ENCODE measurements at places on chromosomes 11 and 22.

- no peak for DNase-seq
Observed at GRCh38 chr11:123800036-123800435, 6.1 kb downstream of the OR6M1 start.

DNA sequence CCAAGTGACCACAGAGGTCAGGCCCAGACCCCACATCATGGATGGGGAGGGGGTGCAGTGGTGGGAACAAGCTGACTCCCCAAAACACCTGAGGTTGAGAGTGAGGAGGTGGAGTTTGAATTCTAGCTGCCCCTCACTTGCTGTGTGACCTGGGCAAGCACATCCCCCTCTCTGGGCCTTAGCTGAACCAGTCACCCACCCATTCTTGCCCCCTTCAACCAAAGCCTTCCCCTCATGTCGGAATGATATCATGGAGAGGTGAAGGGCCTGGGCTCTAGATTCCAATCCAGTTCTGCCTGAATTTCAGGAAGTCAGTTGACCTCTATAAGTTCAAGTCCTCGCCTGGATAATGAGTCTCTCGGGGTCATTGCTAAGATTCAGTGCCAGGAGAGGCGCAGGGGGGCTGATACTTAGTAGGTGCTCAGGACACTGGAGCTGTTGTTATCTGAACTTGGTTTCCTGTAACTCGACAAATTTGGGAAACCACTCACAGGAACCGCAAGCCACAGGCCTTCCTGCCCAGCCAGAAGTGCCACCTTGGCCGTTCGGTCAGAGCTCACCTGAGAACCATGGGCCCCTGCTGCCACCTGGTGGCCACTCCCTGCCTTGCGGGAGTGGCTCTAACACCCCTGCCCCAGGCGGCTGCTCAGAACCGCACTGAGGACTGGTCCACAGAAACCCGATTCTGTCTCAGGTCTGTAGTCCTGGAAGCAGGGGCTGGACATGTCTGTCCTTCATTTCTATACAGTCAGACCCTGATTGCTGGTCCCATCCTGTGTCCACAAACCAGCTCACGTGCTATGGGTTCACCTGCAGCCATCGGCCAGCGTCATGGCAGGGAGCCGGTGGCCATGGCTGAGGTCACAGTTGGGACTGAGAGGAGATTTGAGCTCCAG, 6.9 kb downstream of the CDC42EP1 start:
- peak; percentile 93 for DNase-seq

- no peak for DNase-seq
Observed at GRCh38 chr11:1055990-1056771, 18.5 kb upstream of the MUC2 start.

DNA sequence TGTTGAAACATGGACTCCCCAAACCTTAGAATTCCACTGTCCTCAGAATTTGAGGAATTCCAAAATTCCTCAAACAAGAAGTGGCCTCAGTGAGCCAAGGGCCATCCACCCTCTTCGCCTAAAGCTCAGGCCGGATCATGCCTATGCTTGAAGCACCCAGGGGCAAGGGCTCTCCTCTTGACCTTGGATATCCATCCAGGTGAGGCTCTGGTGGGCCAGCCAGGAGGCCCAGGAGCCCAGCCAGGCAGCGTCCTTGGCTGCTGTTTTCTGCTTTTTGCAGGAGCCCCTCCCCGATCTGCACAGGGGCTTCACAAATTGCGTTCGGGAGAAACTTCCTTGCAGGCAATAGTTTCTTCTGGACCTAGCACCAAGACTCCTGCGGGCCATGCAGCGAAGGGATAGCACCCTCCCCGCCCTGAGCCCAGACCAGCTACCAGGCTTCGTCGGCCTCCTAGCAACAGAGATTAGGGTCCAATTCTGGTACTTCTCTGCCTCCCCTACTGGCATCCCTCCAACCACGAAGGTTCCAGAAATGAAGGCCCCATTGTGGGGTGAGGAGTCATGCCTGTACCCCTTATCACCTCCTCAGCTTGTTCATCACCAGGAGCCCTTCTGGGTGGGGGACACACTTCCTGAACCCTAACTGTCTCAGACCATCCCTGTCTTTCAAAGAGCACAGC, 2.0 kb downstream of the PHLDA2 start:
- no peak for DNase-seq

DNA sequence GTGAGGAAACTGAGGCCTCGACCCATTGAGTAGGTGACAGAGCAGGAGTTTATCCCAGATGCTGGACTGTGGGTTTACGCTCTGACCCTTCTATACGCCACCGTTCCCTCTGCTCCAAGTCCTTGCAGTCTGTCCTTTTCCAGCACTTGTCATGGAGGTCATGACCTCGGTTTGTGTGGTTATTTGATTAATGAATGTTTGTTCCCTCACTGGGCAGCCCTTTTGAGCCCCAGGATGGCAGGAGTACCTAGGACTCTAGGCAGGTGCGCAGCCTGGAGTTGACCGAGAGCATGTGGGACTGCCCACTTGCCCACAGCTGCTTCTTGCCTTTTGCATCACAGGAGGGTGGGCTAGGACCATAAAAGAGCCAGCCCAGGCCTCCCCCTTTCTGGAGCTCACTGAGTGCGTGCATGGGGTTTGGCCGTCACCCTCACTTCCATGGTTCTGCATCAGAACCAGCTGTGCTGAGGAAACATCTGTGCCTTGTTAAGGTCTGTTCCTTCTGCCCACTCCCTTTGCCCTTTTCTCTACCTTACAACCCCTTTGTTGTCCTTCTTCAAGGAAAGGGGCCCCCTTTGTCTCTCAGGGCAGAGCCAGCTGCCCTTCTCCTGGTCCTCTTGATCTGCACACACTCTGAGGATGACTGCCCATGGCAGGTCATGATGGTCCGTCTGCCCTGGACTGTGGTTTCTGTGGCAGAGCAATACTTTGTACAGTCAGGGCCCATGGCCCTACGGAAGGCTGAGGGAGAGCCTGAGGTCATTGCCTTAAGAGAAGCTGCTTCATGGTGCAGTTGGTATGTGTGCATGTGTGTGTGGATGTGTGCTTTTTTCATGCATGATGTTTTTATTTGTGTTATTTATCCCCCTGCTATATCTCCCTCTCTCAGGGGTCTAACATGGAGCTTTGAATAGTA, 38.2 kb downstream of the BMAL1 start:
- no peak for DNase-seq

- DNase-seq, result no peak
Observed at GRCh38 chr11:1825039-1825740, 9.6 kb upstream of the SYT8 start.

GRCh38 chr11:44575288-44575672, 9.8 kb downstream of the CD82 start:
- no peak for DNase-seq

DNA sequence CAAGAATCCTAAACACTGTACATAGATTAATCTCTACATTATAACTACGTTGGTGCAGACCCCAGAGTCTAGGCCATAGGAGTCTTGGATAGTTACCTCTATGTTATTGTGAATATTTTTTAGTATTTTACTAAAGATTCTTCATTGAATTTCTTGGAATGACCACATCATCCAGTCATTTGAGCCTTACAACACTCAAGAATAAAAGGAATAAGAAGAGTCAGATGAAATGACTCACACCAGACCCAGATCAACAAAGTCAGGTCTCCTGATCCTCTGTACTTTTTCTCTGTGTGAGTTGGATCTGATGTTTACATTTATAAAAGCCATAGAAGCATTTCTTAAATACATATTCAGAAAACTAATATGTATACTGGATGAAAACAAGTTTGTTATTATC, 179.2 kb upstream of the ARHGAP20 start:
- DNase-seq, result no peak

- DNase-seq, result no peak
Observed at GRCh38 chr11:57336111-57336666, 497 bp upstream of the SSRP1 start.

DNA sequence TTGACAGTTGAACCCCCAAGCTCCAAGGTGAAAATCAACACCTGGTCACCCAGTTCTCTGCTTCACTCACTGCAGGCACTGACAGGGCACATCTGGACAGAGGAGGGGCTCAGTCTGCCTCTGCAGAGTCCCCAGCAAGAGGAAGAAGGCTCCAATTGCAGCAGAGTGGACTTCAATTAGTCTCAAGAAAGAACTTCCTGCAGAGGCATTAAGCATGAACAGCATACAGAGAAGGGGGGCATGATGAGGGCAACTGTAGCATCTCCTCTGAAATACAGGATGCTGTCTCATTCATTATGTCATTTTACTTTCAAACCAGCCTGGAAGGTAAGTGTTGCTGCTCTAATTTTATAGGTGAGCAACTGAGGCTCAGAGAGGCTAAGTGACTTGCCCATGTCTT, 11.1 kb downstream of the GDPD5 start:
- no peak for DNase-seq

DNA sequence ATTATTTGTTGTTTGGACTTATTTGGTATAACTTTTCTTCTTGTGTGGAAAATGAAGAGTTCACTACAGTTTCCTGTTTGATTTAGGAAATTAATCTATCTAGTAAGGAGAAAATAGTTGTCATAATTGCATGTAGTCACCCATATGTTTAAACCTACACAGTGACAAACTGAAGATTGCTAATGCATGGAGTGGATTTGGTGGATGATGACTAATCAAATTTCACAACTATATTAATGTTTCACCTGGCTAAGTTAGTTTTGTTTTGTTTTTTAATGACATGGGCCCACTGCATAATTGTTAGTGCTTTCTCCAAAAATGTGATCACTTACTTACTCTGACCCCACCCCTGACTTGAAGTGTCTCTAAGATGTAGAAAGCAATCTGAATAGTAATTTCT, 170.6 kb downstream of the DYNC2H1 start:
- DNase-seq, result no peak

DNA sequence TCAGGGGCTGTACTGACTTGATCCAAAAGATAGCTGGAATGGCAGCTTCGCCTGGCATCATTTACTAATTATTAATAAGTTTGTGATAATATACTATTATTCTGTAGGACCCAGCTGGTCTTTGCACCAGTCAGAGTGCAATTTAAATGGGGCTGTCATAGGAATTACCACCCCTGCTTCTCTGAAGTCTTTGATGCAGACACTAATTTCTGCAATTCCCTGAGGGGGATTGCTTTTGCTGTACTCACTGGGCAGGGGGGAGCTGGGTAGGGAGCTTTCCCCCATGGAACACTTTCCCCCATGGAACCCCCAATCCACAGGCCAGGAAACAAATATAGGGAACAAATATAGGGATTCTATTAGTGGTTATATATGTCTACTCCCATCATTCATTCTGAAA, 54.9 kb upstream of the TSKU start:
- DNase-seq, result no peak

- DNase-seq, result no peak
Observed at GRCh38 chr11:26245046-26245445, 86.9 kb upstream of the ANO3 start.

DNA sequence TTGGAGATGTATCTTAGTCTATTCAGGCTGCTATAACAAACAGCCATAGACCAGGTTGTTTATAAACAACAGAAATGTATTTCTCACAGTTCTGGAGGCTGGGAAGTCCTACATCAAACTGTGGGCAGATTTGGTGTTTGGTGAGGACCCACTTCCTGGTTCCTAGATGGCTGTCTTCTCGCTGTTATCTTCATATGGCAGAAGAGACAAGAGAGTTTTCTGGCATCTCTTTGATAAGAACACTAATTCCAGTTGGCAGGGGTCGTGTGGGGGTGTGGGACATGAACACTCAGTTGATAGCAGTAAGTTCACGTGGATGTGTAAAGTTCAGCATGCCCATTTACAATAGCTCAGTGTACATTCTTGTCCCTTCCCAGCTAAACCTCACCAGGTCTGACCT, 41.3 kb upstream of the HMGXB4 start:
- no peak for DNase-seq

DNA sequence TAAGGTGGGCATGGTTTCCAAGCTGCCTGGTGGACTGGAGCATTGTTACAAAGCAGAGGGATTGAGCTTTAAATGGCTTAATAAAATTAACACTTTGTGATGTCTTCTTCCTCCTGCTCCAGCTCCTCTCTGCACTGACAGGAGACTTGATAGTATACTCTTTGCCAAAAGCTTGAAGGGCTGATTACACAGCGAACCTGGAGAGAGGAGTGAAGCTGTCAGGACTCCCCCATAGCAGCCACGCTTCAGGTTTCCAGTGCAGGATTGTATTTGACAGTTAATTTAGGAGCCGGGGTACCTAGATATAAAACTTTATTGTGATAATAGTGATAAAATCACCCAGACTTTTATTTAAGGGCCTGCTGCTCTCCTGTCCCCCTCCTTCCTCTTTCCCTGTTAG, 50.0 kb downstream of the TRIM44 start:
- no peak for DNase-seq

- DNase-seq, result no peak
Observed at GRCh38 chr11:111439901-111440300, 60.8 kb upstream of the POU2AF1 start.

- no peak for DNase-seq
Observed at GRCh38 chr11:13042873-13043342, 33.8 kb downstream of the RASSF10 start.

DNA sequence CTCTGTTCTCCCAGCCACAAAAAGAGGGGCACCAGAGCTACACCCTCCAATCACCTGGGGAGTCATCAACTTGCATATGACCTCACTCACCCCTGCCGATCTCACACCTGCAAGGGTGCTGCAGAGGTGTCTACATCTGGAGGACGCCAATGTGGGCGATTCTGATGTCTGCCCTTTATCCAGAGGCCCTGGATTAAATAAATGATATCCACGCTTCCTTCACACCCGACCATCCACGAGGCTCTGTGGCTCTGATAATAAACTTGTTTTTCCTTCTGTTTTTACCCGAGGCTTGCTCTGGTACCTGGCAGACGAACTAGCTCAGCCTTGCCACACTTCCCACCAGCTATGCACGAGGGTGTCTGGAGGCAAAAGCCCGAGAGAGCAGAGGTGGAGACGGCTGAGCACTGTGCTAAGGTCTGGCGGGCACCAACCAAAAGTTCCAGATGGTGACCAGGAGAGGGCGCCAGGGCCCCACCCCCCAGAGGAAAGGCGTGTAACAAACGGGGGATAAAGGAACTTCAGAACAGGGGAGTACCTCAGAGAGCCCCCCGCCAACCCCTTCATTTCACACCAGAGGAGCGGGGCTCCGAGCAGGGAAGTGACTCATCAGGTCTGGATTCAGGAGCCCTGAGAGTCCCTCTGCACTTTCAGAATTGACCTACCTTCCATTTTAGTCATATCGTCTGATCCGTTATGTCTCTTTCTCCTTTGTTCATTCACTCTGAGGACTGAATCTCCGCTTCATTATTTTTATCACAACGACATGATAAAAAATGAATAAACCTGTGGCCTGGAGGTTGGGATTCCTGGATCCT, 13.5 kb downstream of the SCN3B start:
- peak; percentile 28 for DNase-seq

DNA sequence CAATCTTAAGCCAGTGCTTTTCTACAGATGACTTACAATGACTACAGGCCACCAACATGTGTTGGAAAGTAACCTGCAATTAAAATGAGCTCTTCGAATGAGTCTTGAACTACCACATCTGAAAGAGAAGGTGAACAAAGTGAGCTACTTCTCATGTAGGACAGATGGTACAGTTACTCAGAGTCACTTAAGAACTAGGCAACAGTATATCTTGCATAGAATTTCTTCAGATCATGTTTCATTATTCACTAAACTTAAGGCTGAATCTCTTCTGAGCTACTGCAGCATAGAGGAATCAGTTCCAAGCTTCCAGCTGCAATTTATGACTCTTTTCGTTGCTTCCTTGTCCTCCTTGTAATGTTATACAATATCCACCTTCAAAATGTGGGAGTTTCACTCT, 270.9 kb downstream of the TTC28 start:
- DNase-seq, result no peak

All from CD4-positive, alpha-beta T cell treated with Interleukin-17A for 1 hour (primary cell).